ENCODE measurements at places on chromosomes 11 and 22.

GRCh38 chr11:44356351-44356750 is 46.4 kb upstream of the ALX4 start:
- no peak for DNase-seq

DNA sequence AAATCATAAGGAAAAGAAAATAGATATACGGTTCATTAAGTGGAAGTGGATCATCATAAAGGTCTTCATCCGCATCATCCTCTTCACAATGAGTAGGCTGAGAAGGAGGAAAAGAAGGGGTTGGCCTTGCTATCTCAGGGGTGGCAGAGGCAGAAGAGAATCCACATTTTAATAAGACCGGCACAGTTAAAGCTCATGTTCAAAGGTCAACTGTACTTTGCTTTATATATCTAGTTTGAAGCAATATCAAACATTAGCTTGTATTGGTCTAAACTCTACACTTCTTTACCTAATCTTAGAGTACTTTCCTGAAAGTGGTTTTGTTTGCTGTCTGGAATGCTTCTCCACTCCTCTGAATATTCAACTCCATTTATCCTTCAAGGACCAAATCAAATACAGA is 5.7 kb upstream of the PPFIBP2 start:
- DNase-seq: no peak

DNA sequence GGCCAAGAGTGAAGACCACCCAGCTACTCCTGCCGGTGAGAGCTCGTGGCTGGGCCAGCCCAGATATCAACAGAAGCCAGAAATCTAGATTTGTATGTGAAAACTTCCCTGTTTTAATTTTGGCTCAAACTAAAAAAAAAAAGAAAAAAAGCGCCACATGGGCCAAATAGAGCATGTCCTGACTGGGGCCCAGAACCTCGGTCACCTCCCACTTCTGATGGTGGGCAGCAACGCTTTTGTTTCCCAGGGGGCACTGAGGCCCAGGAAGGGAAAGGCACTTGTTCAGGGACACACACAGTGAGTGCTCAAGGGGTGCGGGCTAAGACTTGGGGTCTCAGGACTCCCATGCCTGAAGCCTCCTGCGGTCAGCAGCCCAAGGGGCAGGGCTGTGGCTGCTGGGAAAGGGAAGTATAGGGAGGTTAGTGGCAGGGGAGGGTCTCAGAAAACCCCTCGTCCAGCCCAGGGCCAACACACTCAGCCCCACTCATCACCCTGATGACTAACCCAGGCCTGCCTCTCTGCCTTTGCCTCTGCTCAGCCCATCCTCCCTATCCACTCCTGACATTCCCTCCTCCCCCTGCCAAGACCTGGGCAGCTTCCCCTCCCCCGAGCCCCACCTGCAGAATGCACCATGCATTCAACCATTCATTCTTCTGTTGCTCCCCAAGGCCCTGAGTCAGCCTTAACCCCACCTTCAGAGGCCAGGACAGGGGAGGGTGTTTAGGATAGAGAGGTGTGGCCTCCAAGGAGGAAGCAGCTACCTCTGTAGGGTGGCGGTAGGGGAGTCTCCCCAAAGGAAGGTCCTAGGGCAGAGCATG is 30.0 kb upstream of the TCF20 start:
- DNase-seq: no peak

DNA sequence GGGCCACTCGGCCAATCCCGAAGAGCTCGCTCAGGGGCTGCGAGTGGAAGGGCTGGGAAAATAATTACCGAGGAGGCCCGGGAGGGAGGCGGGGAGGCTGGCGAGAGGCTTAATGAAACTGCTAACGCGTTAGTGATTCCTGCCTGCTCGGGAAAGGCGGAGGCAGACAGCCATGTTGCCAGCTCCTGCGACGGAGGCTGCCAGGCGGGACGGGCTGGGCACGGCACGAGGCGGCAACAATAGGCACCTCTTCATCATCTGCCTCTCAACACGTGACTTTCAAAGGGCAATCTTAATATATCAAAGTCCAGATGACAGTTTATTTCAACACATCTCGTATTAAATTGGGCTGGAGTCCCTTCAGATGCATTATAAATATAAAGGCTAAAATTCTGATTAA is 68.0 kb upstream of the TCF20 start:
- DNase-seq: no peak

GRCh38 chr22:29156507-29156906 is 49.2 kb upstream of the EMID1 start:
- peak; percentile 16 for DNase-seq

DNA sequence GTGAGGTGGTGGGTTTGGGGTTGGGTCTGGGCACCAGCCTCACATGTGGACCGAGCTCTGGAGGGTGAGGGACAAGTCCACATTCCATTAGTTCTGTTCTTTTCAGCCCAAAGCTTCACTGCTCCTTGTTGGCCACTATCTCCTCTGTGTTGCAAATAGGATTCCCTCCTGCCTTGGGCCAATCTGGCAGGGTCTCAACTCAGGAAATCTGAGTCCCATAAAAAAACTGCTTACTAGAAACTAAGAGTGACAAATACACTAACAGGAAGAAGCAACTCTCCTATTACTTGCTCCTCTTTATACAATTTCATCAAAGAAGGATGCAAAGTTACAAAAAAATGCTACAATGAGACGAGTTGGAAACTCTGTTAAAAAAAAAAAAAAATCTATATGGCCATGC is 66.2 kb upstream of the CSNK1E start:
- DNase-seq: no peak

GRCh38 chr11:102553835-102554282 is 23.3 kb upstream of the MMP7 start:
- DNase-seq: no peak

DNA sequence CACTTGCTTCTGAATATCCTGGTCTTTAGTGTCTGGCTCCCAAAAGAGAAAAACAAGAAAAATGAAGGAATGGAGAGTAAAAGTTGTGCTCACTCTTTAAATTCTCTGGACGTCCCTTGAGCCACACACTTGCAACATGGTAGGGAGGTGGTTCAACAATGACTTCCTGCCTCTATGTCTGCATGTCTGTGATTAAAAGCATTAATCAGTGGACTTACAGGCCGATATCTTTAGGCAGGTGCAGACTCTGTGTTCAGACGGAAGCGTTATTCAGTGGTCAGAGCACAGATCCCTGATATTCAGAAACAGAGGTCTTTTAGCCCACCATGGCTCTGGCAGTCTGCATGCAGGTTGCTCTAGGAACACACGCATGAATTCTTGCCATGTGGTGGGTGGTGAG is 1920.0 kb upstream of the RAG2 start:
- no peak for DNase-seq
